NCI-H187 treated with DMSO at 0.1 percent for 48 hours (cell line): ENCODE measurements at places on chromosomes 7 and 10.

DNA sequence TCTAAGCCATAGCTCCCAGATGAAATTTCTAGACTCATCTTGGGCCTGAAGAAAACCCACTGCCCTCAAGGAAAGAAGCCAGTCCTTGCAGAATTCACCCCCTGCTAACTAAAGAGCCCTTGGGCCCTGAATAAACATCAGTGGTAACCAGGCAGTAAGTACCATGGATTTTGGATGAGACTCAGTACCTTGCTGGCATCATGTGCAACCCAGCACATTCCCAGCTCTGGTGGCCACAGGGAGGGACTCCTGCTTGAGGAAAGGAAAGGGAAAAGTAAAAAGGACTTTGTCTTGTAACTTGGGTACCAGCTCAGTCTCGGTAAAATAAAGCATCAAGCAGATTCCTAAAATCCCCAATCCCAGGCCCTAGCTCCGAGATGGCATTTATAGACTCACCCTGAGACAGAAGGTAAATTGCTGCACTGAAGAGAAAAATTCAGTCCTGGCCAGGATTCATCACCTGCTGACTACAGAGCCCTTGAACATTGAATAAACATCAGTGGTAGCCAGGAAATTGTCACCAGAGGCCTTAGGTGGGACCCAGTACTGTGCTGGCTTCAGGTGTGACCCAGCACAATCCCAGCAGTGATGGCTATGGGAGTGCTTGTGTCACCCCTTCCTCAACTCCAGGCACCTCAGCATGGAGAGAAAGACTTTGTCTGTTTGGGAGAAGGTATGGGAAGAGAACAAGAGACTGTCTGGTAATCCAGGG is 31.2 kb upstream of the SFTPD start:
- DNase-seq = no peak

GRCh38 chr7:130353196-130353595 is 8.6 kb downstream of the CPA5 start:
- no peak for DNase-seq

DNA sequence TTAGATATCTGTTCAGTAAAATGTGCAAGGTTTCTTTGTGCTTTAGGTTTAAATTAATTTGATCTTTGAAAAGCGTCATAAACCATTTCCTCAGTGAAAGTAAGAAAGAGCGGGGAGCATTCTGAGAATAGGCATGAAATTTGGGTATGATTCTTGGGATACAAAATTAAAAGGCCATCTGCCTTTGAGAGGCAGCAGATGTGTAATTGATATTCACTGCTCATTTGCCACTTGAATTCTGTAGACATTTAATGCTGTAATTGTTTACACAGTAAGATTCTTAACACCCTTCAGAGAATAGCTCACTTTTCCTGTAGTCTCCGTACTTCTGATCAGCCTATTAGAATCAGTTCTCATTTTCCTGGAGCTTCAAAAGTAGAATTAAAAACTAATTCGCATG is 18.7 kb downstream of the FRMD4A start:
- DNase-seq = no peak

DNA sequence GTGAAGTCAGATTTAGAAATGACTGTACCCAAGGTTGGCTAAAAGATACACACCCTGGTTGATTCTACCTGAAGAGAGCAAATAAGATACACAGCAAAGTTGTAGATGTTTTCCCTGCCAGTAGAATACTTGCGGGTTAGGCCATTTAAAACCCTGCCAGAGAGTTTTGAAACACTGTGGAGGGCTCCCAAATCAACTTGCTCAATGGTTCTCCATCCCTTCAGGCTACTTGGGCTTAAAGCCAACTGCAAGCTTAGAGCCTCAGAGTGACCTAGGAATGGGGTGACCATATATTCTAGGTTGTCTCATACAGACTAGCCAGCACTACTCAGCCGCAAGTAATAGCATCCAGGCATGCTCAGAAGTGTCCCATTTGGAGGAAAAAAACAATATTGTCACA is 10.0 kb downstream of the CAV1 start:
- no peak for DNase-seq

- DNase-seq = no peak
Measured at GRCh38 chr7:42483886-42484285, 246.9 kb upstream of the GLI3 start.

DNA sequence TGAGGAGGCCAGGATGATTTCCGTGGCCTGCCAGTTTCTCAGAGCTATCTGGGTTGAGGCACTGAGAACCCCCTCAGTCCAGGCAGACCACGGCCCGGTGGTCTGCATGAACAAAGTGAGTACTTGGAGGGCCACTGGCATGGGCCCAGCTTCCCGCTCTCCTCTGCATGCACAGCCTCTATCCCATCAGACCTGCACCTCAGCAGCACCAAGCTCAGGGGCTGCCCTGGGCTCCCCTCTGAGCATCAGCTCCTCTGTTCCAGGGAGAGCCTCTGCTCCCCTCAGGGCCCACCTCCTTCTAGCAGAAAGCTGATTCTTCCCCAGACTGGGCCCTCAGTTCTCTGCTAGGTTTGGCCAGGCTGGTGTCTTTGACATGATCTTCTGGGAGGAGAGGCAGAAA is 469.9 kb downstream of the DNAJB6 start:
- DNase-seq = no peak

- DNase-seq = no peak
Measured at GRCh38 chr7:77245015-77245755, 45.6 kb upstream of the FGL2 start.

DNA sequence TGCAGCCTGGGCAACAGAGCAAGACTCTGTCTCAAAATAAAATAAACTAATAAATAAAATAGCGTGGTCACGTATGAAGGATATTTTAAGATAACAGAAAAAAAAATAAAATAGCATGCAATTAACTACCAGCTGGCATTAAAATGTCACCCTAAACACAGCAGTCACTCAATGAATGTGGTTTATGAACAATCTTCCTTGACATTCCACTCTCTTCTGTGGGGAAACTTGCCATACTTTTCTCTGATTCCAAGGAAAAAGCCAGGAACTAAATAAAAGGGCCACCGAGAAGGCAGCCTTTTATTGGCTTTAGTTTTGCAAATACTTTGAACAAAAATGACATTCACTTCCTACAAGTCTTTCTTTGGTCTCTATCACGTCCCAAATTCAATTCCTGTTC is 266.6 kb downstream of the PARD3 start:
- DNase-seq = no peak

- no peak for DNase-seq
Measured at GRCh38 chr10:112308125-112308502, 24.9 kb downstream of the TECTB start.

- no peak for DNase-seq
Measured at GRCh38 chr7:22868509-22868908, 45.9 kb upstream of the TOMM7 start.

GRCh38 chr10:21479570-21480315 is 45.7 kb downstream of the SKIDA1 start:
- no peak for DNase-seq

- no peak for DNase-seq
Measured at GRCh38 chr7:129401967-129402860, 32.0 kb upstream of the STRIP2 start.

- no peak for DNase-seq
Measured at GRCh38 chr7:121486590-121486989, 90.5 kb upstream of the FAM3C start.

GRCh38 chr7:123492485-123492884 is 41.9 kb downstream of the IQUB start:
- DNase-seq = no peak

DNA sequence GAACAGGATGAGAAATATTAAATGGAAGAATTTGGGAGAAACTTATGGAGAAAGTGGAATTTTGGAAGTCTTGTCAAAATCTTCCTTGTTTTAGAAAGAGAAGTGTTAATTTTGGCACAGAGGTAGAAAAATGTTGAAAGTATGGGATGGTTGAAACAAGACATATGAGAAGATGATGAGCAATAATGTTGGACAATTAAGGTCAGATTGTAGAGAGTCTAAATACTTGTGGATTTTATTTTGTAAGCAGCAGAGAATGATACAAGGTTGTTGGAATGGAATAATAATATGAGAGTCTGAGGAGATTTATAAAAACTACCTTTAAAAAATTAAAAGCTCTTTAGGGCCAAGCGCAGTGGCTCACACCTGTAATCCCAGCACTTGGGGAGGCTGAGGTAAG is 34.6 kb downstream of the PHTF2 start:
- no peak for DNase-seq

DNA sequence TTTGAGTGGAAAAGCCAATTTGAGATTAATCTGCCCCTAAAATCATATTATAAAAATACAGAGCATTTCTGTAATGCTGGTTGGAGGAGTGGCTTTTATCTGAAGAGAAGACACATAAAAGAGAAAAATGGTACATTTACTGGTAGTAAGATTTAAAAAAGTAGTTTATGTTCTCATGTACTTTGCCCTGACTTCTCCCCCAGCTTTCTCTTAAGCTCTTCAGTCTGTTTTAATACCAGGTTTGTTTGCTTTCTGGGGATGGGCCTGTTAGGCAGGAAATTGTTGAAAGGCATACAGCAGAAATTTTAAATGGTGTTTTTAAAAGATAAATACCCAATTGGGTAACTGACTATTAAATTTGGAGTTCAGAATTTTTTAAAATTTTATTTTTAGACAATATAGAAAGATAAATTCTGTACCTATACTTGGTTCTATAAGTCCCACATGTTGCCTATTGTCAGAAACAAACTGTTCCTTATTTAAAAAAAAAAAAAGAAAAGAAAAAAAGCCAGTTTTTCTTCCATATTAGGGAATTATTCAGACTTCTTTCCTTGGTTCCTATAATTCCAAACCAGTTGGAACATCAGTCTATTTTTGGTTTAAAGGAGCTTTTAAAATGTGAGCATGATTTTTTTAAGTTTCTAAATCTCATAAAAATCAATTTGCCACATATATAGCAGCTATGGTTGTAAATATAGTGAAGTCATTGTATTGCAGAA is 136.6 kb downstream of the ARID5B start:
- DNase-seq = no peak

GRCh38 chr7:8418629-8419245 is 14.7 kb upstream of the NXPH1 start:
- DNase-seq = no peak

- DNase-seq = no peak
Measured at GRCh38 chr10:44761076-44761475, 150.1 kb upstream of the TMEM72 start.

DNA sequence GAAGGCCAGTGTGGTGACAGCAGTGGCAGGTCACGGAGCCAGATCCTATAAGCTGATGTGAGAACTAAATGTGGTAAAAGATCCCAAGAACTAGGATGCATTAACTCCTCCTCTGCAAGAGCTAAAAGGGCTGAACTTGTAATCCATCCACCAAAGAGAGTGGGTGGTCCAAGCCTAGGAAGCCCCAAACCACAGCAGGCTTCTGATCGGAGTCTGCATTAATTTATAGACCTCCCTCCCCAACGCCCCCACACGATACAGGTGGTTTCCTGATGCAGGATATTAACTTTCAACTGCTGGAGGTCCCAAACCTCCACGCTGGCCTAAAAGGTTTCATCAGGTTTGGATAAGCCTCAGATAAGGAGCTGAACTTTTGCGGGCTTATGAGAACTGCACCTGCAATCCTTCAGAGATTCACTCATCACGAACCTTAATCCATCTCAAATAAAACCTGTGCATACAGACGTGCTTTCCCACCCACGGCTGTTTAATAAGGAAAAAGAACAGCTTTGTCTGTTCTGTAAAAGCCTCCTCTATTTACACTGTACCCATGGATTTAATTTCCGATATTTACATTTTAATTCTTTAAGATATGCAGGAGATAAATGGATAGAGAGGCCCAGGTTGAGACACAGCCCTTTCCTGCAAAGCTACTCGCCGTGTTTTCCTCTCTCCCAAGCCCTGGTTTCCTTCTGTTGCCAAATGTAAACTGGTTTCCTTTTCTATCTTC is 74.9 kb downstream of the GFRA1 start:
- DNase-seq = no peak

DNA sequence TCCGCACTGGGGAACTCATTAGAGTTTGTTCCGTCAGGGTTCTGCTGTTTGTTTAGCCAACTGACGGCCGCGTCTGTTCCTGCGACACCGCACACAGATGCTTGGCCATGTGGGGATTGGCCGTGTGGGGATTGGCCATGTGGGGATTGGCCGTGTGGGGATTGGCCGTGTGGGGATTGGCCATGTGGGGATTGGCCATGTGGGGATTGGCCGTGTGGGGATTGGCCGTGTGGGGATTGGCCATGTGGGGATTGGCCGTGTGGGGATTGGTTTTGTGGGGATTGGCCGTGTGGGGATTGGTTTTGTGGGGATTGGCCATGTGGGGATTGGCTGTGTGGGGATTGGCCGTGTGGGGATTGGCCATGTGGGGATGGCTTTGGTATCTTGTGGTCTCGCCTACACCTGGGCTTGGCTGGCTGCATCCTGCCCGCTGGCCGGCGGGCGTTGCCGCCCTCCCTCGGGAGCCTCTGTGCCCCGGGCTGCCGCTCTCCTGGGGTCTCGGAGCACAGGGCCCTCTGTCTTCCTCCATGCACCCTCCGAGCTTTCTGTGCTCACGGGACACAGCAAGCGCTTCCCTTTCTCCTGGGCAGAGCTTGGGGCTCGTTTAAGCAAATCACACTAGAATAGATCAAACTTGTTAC is 62.5 kb downstream of the NKX6-2 start:
- no peak for DNase-seq

GRCh38 chr10:103703941-103704919 is 151.1 kb downstream of the SH3PXD2A start:
- DNase-seq = no peak

- DNase-seq = no peak
Measured at GRCh38 chr10:14507781-14508180, 177.1 kb upstream of the FRMD4A start.

GRCh38 chr10:102467318-102467717 is 16.0 kb upstream of the C10orf95 start:
- DNase-seq = no peak

GRCh38 chr10:132209130-132209529 is 22.4 kb downstream of the DPYSL4 start:
- no peak for DNase-seq

GRCh38 chr7:118312966-118313365 is 88.5 kb downstream of the ANKRD7 start:
- no peak for DNase-seq

GRCh38 chr7:22698767-22699166 is 28.2 kb upstream of the IL6 start:
- no peak for DNase-seq
